Mesothelial cell of epicardium (in vitro differentiated cells): ENCODE measurements at places on chromosomes 5 and 9.

GRCh38 chr9:122213589-122214413 lies 15.0 kb downstream of the LHX6 start:
- peak; percentile 71 for DNase-seq

GRCh38 chr5:81994679-81995078 lies 22.9 kb downstream of the ATG10 start:
- no peak for DNase-seq

DNA sequence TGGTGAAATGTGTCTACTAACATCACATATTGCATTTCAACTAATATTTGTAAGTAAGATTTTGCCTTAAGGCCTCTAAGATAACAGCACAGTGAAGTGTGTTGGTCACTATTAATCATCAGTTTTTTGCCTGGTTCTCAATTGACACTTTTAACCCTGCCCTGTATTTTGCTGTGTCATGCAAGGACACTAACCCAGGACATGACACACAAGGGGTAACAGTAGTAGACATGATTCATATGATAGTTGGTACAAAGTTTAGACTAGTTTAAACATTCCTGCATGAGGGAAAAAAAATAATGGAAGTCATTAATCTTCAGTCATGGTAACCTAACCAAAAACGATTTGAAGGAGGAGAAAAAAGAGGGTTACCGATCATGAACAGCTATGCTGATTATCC lies 207.0 kb downstream of the DEPDC1B start:
- DNase-seq: no peak

DNA sequence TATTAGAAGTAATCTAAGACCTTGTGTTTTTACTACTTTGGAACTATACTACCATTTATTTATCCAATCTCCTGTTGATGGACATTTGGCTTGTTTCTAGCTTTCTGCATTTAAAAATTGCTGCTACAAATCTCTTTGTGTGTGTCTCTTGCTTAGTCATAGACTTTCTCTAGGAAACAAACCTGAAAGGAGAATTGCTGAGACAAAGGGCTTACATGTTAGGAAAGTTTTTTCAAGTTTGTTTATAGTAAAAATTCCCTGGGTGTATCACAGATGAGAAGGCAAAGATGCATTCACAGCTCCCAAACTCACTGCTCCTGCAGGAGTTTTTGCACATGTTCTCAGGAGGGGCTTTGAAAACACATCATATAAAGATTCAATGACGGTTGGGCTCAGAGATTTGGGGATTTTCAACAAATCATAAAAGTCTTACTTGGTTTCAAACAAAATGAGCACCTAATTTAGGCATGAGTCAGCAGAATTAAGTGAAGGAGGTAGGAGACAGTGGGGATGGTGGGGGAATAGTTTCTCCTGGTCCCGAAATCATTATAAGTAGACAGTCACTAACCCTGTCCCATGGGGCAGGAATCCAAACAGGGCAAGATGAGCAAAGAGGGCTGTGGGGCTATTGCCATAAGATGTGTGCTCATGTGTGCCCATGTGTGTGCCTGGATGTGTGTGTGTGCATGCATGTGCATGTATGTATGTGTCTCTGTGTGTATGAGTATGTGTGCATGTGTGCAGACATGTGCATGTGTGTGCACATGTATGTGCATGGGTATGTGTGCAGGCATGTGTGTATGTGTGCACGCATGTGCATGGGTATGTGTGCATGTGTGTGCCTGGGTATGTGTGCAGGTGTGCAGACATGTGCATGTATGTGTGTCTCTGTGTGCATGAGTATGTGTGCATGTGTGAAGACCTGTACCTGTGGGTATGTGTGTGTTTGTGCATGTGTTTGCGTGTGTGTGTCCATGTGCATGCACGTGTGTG lies 43.4 kb upstream of the S1PR3 start:
- no peak for DNase-seq

DNA sequence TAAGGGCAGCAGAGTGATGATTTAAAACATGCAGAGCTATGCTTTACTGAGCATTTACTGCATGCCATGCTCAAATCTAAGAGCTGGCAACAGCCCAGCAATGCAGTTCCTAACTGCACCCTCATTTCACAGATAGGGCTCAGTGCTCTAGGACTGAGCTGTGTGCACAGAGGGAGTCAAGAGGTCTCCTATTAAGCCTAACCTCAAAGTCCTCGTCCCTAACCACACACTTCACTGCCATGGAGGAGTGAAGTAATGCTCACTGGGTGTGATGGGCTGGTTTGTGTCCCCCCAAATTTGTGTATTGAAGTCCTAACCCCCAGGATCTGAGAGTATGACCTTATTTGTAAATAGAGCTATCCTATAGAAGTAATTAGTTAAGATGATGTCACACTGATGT lies 25.9 kb downstream of the BARX1 start:
- DNase-seq: no peak

DNA sequence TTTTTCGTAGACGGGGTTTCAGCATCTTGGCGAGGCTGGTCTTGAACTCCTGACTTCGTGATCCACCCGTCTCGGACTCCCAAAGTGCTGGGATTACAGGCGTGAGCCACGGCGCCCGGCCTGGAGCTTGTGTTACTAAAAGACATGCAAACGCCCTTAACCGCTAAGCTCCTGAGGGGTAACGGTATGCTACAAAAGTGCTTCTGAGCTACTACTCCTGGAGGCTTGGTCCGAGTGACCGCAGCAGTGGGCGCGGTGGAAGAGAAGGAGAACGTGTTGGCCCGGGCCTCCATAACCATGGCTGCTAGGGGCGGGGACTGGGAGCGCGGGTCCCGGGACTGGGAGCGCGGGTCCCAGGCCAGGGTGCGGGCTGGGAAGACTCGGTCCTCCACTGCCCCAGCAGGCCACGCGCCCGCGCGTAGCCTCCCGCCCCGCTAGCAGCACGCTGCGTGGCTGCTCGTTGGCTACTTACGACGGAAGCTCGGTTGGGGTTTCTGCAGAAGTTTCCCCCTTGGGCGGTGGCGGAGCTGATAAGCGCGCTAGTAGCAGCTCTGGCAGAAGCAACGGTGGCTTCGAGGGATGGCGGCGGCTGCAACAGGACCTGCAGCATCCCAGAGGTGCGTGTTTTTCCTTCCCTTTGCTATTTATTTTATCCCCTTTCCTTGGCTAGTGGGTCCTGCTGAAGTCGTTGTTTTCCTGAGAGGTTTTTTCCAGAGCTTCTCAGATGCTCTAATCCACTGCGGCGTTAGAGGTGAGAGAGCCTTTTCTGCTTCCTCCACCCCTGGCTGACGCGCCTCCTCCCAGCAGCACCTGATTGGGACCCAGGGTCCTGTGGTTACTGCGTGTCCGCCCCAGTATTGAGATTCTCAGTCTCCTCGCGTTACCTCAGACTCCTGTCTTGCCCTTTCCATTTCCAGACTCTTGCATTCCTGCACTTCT lies 69.2 kb upstream of the CCDC180 start:
- DNase-seq: peak; percentile 56
